ENCODE measurements at places on chromosomes 2 and 18.

DNA sequence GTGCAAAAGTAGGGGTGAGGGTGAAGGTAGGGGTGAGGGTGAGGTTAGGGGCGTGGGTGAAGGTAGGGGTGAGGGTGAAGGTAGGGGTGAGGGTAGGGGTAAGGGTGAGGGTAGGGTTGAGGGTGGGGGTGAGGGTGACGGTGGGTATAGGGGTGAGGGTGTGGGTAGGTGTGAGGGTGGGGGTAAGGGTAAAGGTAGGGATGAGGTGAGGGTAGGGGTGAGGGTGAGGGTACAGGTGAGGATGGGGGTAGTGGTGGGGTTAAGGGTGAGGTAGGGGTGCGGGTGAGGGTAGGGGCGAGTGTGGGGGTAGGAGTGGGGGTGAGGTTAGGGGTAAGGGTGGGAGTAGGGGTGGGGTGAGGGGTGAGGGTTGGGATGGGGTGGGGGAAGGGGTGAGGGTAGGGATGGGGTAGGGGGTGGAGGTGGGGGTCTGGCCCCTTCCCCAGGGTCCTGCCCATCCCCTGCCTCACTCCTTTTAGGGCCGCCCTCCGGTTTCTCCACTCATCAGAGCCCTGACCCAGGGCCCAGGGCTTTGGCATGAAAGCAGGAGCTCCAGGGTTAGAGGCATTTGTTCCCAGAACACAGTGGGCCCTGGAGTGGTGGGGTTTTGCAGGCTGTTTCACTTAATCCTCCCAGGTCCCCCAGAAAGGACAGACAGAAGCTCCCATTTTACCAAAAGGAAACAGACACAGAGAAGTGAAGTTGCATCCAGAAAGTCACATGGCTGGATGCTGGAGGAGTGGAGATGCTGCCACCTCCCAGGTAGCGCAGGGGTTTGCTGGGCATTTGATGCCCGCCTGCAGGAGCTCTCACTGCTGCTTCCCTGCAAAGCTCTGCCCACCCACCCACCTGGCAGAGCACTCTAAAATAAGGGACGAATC lies 26.9 kb downstream of the SNORC start:
- no peak for DNase-seq

- DNase-seq: no peak
Measured at GRCh38 chr2:189086710-189087109, 92.9 kb downstream of the COL5A2 start.

GRCh38 chr2:62234755-62235655 lies 39.1 kb downstream of the B3GNT2 start:
- no peak for DNase-seq

DNA sequence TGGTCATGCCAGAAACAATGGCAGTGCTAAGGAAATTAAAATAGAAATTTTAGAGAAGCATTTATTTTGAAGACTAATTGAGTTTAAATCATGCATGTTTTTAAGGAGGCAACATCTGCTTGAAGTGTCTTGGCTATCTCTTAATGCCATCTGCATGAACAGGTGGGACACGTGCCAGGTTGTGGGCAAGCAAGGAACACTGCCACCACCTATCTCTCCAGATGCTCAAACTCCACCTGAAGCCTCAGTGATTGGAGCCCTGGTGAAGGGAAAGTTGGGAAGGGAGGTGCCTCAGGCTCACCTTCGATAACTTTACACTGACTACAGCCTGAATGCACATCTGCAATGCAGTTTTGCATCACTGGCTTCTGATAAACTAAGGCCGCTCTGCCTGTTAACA lies 91.5 kb downstream of the TPGS2 start:
- no peak for DNase-seq

DNA sequence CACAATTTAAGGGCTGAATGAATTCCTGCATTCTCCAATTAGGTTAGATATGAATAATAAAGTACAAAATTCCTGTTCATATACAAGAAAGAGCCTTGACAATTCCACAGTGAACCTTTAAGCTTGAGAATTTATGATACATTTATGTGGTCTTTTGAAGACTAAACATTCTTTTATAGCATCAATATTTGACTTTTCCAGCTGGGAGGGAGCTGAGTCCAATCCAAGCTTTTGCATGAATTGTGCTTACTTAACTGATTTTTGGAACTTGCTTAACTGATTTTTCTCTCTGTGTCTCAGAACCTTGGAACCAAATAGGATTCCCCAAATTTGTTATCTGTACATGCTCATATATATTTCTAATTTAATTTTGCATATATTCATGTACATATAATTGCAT lies 388.0 kb downstream of the TRIB2 start:
- no peak for DNase-seq

DNA sequence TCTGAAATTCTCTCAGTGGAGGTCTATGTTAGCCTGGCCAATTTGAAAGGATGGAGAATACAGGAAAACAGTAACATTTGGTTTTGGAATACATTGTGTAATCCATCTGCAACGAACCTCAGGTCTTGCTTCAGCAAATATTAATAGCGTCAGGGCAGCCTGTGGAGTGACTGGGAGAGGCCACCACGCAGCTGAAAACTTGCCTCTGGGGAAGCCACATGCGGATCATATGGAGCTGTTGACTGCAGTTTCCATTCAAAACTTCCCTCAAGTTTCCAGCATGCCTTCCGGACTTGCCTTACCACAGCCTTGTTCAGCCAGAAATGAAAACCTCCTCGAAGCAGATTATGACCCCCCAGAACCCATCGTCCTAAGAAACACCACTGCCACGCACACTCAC lies 25.7 kb downstream of the BCL11A start:
- DNase-seq: no peak

- DNase-seq: no peak
Measured at GRCh38 chr2:10377052-10377746, 70.9 kb downstream of the ODC1 start.

GRCh38 chr2:120598416-120598815 lies 137.3 kb upstream of the GLI2 start:
- DNase-seq: no peak

- no peak for DNase-seq
Measured at GRCh38 chr2:232928551-232929302, 58.7 kb downstream of the SNORC start.

DNA sequence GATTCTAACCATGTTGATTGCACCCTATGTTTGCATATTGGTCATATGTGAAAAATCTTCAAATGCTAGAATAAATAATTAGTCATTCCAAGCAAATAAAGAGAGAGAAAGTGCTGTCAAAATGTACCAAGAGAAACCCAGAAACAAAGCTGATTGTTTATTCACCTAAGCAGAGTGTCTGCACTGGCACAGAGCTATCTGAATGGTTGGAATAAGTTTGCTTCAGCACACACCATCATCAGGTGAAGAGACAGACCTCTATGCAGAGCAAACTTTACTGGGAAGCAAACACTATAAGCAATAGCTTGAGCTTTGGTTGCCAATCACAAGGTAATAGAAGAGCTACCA lies 25.4 kb downstream of the DSG4 start:
- no peak for DNase-seq

GRCh38 chr2:47888581-47889280 lies 17.6 kb downstream of the FBXO11 start:
- no peak for DNase-seq

- DNase-seq: no peak
Measured at GRCh38 chr2:173355132-173355865, 627 bp downstream of the CDCA7 start.

DNA sequence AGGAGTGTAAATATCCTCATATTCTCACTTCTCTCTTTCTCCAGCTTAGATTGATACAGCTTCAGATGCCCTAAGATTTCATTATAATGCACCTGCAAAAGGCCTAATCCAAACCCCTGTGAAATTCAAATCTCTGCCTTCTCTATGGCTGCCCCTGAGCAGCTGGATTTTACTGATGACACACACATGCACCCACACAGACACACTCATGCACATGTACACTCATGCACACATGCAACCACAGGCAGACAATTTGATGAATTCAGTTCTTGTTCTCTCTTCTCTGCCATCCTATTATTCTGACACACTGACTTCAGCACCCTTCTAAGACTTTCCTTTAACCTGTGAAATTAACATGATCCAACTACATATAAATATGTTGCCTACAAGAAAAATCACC lies 563.2 kb downstream of the RNF144A start:
- no peak for DNase-seq

DNA sequence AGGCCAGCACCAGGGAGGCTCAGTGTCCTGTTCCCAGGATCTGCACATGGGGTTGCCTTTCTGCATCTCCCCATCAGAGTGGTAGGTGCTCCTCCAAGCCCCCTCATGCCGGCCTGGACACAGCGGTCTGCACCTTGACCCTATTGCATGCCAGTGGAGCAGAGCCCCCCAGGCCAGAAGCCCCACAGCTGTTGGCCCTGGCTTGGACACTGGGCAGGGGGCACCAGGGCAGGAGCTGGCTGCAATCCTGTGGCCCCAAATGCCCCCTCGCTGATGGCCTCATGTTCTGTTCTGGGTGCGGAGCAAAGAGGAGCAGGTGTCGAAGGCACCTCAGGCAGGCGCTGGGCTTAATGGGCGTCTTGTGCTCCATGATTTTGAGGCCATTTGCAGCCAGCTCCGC lies 62.7 kb downstream of the CCDC74A start:
- no peak for DNase-seq

DNA sequence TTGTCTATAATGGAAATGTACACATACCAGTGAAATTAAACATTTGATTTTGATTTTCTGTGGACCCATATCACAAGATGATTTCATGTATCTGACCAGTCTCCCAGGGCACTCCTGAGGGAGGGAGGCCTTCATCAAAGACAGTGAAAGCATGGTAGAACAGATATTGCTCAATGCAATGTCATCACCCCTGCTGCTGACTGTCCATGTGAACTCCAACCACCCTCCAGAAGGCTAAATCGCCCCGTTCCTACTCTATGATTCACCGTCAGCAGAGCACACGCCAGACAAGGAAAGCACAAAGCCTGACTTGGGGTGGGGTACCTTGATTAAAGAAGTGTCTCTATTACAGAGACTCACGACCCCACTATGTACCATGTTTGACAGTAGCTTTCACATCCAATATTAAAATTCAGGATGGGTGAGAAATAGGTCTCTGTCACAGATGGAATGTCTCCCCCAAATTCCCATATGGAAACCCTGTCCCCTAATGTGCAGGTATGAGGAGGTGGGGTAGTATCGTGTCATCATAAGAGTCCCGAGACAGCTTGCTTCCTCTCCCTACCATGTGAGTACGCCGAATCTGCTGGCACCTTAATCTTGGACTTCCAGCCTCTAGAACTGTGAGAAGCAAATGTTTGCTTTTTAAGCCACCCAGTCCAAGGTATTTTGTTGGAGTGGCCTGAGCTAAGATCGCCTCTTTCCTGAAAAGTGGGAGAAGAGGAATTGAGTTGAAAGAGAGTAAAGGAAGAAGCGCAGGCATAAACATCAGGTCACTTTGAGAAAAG lies 42.4 kb downstream of the CYB5A start:
- no peak for DNase-seq

DNA sequence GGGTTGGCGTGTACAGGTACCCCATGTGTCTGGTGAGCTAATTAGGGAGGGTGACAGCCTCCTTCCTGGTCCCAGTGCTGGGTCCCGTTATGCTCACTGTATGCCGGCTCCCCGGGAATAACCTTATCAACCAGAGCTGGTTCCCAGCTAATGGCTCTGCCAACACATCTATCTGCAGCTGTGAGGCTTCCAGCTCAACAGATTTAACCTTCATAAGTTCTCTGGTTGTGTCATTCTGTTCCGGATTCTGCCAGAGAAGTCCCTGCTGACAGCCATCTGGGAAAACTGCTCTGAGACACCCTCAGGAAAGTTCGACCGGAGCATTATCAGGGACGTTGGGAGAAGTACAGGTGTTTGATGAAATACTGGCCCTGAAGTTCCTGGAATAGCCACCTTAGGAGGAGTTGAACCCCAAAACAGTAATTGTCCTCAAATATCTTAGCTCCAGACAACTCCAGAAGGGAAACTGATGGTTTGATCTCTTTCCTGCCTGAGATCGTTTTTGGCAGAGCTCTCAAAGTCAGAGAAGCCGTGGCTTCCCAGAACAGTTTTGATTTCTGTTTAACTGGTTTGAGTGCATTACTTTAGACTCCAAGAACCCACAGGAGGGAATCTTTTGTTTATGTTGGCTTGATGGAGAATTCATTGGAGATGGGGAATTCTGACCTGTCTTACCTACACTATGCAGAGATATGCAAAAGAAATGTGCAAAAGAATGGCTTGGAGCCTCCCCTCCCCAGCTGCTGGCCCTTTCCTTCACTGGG lies 39.4 kb upstream of the TXNDC2 start:
- DNase-seq: no peak

- no peak for DNase-seq
Measured at GRCh38 chr2:157925071-157925470, 48.9 kb upstream of the ACVR1 start.

DNA sequence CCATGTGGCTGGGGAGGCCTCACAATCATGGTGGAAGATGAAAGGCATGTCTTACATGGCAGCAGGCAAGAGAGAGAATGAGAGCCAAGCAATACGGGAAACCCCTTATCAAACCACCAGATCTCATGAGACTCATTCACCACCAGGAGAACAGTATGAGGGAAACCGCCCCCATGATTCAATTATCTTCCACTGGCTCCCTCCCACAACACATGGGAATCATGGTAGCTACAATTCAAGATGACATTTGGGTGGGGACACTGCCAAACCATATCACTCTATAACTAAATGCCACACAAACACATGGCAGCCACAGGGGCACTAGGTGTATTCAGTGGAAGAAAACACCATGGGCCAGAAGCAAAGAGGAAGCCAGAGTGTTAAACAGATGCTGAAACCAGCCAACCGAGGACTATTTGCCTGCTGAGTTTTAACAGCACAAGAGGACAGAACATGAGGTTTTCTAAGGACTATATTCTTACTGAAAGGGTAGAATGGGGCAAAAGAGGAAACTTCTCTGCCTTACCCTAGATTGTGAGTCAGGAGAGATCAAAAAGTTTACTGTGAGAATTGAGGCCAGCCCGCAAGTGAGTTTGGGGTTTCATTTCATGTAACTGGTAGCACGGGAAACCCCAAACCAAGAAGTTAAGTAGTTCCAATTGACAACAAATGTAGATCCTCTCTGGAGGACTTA lies 49.2 kb downstream of the SIGLEC15 start:
- DNase-seq: no peak

- DNase-seq: no peak
Measured at GRCh38 chr2:71556692-71557250, 103.4 kb downstream of the DYSF start.

DNA sequence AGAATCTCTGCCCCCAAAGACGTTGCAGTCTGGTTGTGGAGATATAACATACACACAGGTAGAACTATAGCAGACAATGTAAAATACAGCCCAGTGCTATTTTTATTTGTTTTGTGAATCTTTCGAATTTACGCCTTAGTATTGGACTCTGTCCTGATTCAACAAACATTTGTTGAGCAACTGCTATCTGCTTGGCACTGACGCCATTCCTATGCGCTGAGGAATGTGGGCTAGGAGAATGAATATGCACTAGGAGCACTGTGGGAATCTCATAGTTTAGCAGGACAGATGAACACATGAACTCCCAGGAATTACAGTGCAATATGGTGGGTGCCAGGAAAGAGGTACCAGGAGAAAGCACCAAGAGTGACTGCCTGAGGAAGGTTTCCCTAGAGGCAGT lies 181.7 kb upstream of the SIX3 start:
- DNase-seq: no peak

DNA sequence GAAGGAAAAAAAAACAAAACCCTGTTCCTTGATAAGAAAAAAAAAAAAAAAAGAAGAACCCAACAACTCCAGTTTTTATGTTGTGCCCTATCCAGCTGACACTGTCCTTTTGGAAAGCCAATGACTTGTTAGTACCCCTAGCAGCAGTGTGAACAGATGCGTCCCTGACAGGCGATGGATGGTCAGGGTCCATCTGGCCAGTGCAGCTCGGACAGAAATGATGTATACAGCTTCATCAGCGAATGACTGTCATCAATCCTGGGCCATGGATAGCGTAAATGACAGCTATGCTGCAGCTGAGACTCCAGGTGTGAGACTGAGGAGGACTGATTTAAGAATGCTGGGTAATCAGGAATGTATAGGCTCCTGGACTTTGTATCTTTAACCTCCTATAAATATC lies 318.8 kb upstream of the FIGN start:
- no peak for DNase-seq
